Thyroid gland (tissue), 4 donors: ENCODE measurements at places on chromosomes 3 and 15. TPM values are rescaled to one million over a fixed set of nuclear protein-coding genes. Genes with fewer than 3 reads are reported as not detected.

DNA sequence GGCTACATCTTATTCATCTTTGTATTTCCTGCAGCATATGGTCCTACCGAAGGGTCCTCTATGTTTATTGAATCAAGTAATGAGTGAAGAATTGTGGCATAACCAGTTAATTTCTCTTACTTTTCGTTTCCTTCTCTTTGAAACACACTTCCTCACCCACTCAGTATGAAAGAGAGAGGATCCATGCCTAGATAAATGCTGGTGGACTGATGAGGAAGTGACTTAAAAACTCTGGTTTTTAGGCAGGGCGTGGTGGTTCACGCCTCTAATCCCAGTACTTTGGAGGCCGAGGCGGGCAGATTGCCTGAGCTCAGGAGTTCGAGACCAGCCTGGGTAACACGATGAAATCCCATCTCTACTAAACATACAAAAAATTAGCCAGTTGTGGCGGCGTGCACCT lies 2.2 kb upstream of the MB21D2 start:
- DNase-seq, result no peak

Gene GOLGA6A
- 0.54 TPM for total RNA-seq

Gene PTX3
- 19.8 TPM for total RNA-seq

- peak; percentile 84 for DNase-seq
Measured at GRCh38 chr3:136862617-136863322, 762 bp downstream of the NCK1 start.

Gene ZNF662
- total RNA-seq, result 10.9 TPM

GRCh38 chr3:172279191-172279640 lies 169.0 kb downstream of the GHSR start:
- no peak for DNase-seq

GRCh38 chr3:118791246-118791645 lies 243.4 kb downstream of the IGSF11 start:
- DNase-seq, result no peak

DNA sequence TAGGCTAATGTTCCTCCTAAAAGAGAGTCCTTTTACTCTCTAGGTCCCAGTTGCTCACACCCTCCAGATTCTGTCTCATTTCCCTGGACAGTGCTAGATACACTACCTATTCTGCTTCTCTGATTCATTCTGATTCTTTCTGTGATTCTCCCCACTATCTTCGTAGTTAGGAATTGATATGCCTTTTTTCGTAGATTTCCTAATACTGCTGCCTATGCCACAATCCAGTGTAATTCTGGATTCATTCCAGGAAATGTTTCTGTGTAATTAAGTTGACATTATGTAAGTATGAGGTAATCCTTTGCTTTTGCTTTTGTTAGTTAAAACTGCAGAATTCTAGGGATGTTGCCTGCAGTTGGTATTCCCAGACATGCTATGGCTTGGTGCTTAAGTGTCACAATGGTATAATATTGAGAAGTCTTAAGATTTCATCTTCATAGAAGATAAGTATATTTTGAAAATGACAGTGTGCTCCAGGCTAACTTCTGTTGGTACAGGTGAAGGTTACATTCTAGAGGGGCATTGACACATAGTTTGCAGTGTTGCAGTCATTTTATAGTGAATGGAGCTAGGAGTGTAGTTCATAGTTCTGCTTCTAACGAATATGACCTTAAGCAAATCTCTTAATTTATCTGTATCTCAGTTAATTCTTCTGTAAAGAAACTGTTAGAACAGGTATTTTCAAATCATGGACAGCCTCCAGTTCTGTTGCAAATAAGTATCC lies 54.3 kb downstream of the RIOX2 start:
- DNase-seq, result no peak

DNA sequence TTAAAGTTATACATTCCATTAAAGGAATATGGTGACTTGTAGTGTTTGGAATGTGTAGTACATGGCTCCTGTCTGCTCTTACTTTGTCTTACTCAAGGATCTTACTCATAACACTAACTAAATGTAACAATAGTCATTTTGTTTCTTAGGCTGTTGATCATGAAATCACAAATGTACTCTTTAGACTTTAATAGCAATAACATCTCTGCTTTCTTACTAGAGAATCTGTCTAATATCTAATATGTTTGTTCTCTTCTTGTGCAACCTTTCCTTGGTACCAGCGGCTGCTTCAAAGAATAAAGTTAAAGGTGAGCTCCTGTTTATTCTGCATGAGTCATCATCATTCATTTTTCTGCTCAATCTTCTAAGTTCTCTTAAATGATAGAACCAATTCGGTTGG lies 767.5 kb downstream of the CADM2 start:
- DNase-seq, result no peak

GRCh38 chr3:9198899-9199335 lies 50.5 kb downstream of the SRGAP3 start:
- no peak for DNase-seq

Gene ZNF860
- total RNA-seq, result 1.4 TPM

DNA sequence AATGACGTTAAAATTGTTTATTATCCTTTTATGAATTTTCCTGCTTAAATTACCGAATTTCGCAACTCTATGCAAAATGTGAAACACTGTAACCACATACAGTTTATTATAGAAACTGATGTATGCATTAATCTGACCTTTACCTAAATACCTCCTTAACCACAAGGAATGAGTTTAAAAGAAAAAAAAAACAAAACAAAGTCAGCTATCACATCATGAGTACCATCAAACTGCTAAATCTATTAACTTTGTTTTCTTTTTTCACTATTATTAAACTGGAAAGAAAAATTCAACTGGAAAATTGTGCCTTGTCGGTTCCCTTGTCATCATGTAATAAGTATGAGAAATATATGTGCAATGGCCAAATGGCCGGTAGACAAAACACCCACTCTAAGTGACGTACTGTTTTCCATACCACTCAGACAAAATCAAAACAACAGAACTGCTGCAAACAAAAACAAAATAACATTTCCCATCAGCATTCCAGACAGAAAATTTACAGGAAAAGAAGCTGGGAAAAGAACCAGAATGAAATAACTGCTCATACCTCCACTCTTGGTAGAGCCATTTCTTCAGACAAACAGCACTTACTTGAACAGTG lies 415.3 kb downstream of the FOXP1 start:
- no peak for DNase-seq

Gene CLDN11
- total RNA-seq, result 3.6 TPM

Gene CADPS
- not detected for total RNA-seq

- DNase-seq, result no peak
Measured at GRCh38 chr3:161343986-161344385, 27.3 kb downstream of the SPTSSB start.

Gene LOXL1
- 15.2 TPM for total RNA-seq

GRCh38 chr3:150779402-150779858 lies 16.5 kb upstream of the SIAH2 start:
- no peak for DNase-seq

DNA sequence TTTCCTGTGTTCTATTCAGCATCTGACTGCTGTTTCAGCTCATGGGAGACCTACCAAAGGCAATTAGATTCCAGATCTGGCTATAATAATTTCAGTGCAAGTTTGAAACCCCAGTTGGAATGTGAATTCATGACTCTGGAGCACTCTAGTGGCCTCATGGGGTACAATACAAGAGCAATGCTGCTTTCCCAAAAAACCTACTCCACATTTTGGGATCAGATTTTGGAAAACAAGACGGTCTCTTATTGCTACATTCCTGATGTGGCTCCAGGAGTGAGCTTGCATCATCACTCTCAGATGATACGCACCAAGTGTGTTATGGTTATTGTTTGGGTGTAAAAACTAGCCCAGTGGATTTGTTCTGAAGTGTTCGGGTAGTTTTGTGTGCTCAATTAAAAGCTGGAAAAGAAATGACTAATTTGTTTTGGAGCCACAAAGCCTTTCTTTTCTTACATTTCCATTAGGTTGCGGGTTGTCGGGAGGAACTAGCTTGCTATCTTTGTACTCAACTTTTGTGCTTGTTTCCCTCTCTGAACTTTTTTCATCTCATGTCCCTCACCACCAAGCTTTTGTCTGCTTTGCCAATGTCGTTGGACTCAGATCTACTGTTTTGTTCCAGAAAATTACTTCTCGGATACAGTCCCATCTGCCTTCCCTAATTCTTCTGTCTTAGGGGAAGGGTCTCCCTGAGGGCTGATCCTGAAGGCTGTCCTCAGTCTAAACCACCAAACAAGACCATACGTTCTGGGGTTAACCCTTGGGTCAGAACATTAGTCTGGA lies 272.1 kb downstream of the BBX start:
- no peak for DNase-seq

GRCh38 chr3:27114684-27115083 lies 254.5 kb downstream of the NEK10 start:
- no peak for DNase-seq

Gene GOLGA8K
- total RNA-seq, result 2.9 TPM

DNA sequence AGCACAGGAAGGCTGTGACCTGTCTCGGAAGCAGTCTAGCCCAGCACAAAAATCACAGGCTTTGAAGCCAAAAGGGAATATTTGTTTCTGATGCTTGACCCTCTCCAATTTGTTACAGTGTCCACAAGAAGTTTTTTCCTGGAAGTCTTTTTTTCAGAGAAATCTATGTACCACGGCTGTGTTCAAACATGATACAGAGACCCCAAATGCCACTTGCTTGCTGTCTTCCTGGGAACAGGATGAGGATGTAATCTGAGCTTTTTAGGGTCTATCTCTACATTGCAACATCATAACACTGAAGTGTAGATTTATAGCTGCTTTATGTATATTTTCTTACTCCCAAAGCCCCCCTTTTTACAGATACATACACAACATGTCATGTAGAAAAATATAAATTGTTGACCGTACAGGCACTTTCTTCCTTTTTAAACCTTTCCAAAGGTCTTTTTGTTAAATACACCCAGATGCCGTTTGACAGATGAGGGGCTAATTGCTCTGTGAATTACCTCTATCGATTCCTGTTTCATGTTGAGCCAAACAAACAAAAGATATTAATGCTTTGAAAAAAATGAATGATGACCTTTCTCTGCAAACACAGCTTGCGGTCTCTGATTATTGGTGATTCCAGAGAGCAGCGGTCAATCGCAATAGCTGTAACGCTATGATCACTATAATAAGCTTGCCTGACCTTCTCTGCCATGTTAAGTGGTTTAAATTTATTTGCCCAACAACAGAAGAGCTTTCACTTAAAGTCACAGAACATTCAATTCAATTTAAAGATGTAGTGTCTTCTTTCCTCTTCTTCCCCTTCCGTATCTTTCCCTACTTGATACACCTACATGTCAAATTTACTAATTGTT lies 875.9 kb upstream of the NR2F2 start:
- DNase-seq, result no peak

- DNase-seq, result peak; percentile 90
Measured at GRCh38 chr15:75195122-75195765, 6.4 kb upstream of the C15orf39 start.

DNA sequence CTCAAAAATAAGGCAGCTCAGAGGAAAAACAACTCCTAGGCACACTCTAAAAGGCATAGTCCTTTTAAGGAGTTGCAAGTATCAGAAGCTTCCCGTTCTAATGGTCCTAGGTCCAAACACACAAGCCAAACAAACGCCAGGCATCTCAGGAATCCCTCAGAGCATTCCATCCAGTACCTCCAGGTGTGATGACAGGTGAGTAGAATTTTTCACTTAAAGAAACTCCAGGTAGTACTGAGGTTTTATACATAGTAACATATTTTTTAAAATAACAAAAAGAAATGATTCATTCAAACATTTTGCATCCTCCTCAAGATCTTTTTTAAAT lies 1092.3 kb downstream of the TUSC7 start:
- DNase-seq, result peak; percentile 30

DNA sequence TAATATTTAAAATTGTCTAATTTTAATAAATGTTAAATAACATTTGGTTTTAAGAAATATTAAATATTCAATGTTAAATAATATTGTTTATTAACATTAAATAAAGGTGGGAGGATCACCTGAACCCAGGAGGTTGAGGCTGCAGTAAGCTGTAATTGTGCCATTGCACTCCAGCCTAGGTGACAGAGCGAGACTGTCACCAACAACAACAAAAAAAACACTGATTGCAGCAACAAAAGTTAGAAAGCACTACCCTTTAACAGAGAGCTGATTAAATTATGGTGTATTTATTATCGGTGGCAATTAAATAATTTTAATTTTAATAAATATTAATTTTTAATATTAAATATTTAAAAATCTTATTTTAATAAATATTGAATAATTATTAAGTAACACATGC lies 152.1 kb downstream of the ATG7 start:
- no peak for DNase-seq

- peak; percentile 69 for DNase-seq
Measured at GRCh38 chr3:65342084-65342683, 654.4 kb upstream of the ADAMTS9 start.

Gene SLC6A20
- 0.22 TPM for total RNA-seq

Gene RASGRP1
- total RNA-seq, result 1.9 TPM

DNA sequence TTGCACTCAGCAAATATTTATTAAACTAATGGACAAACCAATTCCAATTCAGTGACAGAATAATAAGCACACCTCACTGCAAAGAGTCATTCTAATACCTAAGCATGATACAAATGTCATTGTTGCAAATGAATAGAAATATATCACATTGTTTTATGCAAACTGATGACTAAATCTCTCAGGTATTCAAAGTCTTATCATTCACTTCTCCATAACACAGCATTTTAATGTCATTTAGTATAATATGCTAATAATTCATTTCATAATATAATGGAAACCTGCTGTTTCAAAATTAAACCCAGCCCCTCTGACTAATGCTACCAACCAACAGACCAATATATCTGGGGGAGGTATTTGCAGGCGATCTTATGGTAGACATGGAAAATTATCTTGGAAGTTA lies 71.8 kb downstream of the FGF7 start:
- no peak for DNase-seq

Gene SLC15A2
- 3.5 TPM for total RNA-seq

Gene ADGRG7
- total RNA-seq, result not detected

DNA sequence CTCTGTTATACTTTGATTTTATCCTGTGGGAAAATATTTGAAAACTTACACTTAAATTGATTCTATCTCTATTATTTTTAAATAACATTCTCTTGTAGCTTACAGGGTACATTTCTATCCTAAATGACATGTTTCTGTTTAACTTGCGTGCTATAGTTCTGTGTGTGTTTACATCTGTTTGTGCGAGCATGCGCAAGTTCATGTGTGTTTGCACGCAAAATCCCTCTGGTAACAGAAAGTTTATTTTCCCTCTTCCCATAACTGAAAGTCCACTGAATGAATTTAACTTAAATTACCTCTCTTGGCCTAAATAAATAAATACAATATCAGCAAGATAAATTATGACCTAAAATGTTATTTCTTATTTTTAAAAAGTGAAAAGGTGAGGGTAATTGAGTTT lies 117.3 kb upstream of the NEO1 start:
- DNase-seq, result no peak

Gene GABRB3
- 25.7 TPM for total RNA-seq

Gene PPIB
- 1,602 TPM for total RNA-seq

Gene PRR23C
- not detected for total RNA-seq
